ENCODE measurements at places on chromosomes 16 and 17. TPM values are rescaled to one million over a fixed set of nuclear protein-coding genes. Genes with fewer than 3 reads are reported as not detected.

The ATAD5 gene
- total RNA-seq = 1.4 TPM

The CCL8 gene
- total RNA-seq = not detected

The KRT20 gene
- 743 TPM for total RNA-seq

The TBC1D3 gene
- total RNA-seq = not detected

The MSLN gene
- total RNA-seq = 4.9 TPM

The LRRC75A gene
- 194 TPM for total RNA-seq

The RASL10B gene
- total RNA-seq = 0.41 TPM

The RNF227 gene
- total RNA-seq = 0.75 TPM

The RNF43 gene
- 37.2 TPM for total RNA-seq

The CDK3 gene
- total RNA-seq = not detected

The RND2 gene
- total RNA-seq = 0.64 TPM

- no peak for DNase-seq
Observed at GRCh38 chr17:33944412-33944811, 310.7 kb upstream of the CCL2 start.

DNA sequence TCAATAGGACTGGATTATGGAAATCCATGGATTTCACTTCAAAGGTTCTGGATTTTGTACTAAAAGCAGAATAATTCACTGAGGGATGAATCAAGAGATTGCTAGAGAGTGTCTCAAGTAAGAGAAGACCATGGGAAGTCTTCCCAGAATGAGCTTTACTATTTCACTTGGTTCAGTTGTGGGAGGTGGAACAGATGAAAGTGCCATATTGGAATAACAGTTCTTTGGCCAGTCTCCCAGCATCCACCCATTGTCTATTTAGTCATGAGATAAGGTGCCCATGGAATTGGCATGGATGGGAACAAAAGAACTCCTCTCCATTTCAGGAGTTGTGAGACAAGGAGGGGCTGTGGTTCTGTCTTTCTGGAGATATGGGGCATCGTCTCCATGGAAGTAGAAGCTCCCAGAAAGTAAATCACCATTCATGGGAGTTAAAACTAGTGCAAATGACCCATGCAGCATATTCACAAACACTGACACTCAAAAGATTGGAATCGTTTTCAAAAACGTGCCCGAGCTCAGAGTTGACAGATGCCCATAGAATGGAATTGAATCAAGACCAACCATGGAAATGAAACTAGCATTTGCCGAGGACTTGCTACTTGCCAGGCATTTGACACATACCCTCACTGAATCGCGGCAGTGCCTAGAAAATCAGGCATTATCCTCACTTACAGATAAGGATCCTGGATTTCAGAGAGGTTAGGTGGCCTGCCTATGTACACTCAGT, 36.2 kb upstream of the CLEC3A start:
- no peak for DNase-seq

- DNase-seq = no peak
Observed at GRCh38 chr16:18805257-18805773, 4.0 kb upstream of the ARL6IP1 start.

DNA sequence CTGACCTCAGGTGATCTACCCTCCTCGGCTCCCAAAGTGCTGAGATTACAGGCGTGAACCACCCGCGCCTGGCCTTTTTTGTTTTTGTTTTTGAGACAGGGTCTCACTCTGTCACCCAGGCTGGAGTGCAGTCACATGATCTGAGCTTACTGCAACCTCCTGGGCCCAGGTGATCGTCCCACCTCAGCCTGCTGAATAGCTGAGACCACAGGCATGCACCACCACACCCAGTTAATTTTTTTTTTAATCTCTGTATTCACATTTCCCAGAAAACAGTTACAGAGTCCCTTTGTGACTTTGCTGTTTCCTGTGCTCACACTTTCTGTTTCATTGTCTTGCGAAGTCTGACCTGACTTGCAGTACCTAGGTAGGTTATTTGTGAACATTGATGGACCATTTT, 2.7 kb downstream of the CLUAP1 start:
- DNase-seq = no peak

DNA sequence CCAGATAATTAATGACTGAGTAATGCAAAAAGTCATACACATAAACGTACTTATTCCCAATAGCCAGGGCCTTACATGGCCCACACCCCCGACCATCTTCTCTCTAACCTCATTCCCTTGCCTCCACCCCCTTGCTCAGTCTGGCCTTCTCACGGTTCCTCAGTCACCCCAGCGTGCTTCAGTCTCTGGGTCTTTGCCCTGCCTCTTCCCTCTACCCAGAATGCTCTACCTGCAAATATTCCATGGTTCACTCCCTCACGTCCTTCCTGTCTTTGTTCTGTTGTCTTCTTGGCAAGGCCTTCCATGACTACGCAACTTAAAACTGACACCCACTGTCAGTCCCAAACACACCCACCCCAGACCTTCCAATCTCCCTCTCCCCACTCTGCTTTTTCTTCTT, 468.3 kb downstream of the GRIN2A start:
- DNase-seq = no peak

- DNase-seq = no peak
Observed at GRCh38 chr17:77045441-77046041, 95.2 kb upstream of the SEC14L1 start.

- no peak for DNase-seq
Observed at GRCh38 chr17:50359005-50359699, 13.2 kb downstream of the XYLT2 start.

GRCh38 chr17:80945736-80946135, 45.9 kb upstream of the CHMP6 start:
- DNase-seq = no peak

GRCh38 chr16:79404571-79404970, 196.0 kb downstream of the MAF start:
- no peak for DNase-seq

GRCh38 chr17:6471531-6472465, 27.5 kb downstream of the PIMREG start:
- DNase-seq = no peak

- DNase-seq = no peak
Observed at GRCh38 chr16:84581158-84581557, 36.7 kb downstream of the COTL1 start.

- DNase-seq = peak; percentile 41
Observed at GRCh38 chr17:44353672-44354331, 8.7 kb downstream of the GRN start.

DNA sequence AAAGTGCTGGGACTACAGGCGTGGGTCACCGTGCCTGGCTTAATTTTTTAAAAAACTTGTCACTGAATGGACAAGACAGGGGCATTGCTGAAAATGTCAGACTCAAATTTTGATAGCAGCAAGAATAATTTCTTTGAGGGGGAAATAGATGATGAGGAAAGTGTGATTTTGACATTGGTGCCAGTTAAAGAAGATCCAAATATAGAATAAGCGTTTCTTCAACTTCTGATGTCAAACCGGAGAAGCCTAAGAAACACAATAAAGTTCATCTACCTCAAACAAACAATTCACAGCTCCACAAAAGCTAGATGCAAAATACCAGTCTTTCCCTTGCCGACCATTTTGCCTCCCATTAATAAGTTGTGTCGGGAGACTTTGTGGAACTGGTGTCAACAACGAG, 4.5 kb downstream of the MT1X start:
- DNase-seq = no peak

- DNase-seq = peak; percentile 93
Observed at GRCh38 chr16:67173808-67174705, 3.7 kb downstream of the NOL3 start.

GRCh38 chr16:66902648-66903543, 15.8 kb downstream of the CDH16 start:
- no peak for DNase-seq
